Left colon (tissue), 2 donors: ENCODE measurements at places on chromosomes 4 and X.

DNA sequence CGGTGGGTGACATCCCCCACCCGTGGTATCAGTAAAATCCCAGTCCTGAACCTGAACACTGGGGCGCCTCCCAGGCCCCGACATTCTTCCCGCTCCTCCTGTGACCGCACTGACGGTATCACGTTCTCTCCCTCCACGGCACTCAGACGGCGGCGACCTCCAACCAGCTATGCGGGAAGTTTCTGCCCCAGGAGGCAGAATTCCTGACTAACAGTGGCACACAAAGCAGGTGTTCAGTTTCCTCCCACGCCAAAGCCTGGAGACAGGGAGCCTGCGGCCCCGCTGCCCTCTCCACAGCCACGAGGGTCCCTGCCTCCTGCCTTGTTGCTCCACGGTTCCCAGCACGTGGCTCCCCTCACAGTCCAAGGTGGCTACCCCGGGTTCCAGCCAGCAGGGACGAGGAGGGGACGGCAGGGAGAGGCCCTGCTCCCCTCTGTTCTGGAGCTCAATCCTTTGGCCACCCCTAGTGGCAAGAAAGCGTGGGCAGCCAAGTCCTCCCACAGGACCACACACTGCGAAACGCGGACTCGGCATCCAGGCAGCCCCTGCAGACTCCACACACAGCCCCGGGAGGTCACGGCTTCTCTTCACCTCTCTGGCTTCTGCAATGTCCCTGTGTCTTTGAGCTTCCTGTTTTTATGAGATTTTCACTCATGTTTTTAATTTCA is 15.2 kb downstream of the CTBP1 start:
- no peak for DNase-seq

DNA sequence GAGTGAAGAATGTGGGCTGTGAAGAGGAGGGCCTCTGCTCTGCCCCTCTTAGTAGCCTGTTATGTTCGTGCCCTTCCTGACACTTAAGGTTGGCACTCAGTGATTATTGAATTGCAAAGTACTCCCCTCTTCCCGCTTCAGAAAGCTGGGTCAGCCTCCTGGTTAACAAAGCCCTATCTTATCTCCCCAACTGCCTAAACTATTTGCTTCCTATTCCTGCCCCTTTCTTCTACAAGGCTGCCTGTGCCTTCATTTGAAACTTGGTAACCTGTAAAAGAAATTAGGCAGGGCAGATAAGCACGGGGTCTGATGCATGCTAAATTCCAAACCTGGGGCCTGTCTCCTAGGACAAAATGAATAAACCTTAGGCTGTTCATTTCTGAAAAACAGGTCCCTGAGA is 23.1 kb upstream of the TMEM150C start:
- no peak for DNase-seq

DNA sequence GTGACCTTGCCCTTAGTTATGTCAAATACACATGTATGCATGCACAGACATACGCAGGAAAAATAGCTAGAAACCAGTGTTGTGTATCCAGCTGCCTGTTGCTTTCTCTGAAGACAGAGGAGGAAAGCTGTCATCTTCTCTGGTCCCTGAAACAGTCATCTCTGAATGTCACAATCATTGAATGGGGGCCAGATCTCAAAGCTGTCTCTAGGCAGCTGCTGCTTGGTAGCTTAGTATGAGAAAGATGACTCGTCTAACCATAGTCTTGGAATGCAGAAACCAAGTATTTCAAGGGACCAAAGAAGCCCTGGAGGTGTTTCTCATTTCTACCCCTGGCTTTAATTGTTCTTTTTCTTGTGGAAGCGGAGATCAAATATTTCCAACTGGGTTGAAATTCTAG is 4.0 kb downstream of the GRIA3 start:
- no peak for DNase-seq

DNA sequence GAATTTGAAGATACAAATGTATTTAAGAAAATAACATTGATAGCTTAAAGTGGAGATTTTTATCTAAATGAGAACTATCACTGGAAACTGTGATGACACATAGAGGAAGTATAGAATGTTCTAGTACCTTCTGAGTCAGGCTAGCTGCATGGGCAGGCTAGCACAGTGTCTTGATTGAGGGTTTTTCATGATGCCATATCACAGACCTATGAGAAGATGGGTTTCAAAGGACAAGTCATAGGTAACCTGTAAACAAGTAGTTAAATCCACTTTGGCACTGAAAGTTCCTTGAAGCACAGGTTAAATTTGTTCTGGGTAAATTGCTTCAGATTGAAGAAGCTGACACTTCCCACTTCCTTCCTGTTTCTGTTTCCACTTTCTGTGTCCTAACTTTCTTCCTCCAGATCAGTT is 48.2 kb upstream of the CDKN2AIP start:
- DNase-seq: no peak

DNA sequence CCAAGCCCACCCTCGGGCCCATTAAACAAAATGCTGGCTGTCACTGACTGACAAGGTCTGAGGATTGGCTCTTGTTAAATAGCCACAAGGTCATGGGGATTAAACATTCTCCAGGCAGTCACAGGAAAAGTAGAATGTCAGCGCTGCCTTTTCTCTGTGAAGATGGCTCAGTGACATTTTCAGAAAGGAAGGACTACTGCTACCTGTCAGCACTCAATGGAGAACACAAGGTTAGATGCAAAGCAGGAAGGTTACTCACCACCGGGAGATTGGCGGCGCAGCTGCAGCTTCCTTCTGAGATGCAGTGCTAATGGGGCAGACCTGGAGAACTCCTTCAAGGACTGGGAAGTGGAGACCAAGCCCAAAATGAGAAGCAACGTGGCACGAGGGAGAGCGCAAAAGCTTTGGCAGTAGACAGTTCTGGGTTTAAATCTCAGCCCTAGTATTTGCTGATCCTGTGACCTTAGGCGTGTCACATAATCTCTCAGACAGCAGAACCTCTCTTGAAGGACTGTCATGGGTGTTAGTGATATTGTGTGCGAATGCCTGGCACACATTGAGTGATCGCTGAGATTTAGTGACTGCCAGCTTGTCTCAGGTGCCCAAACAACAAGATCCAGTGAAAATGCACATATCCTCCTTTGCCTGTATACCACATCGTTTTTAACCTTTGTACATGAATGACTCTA is 213.1 kb upstream of the BOD1L1 start:
- DNase-seq: no peak

- DNase-seq: no peak
Observed at GRCh38 chr4:97238956-97239666, 904.2 kb downstream of the STPG2 start.
